ENCODE measurements at places on chromosomes 12 and 14. TPM values are rescaled to one million over a fixed set of nuclear protein-coding genes. Genes with fewer than 3 reads are reported as not detected.

KCNJ8 gene
- not detected for total RNA-seq

AKAP6 gene
- 1.2 TPM for total RNA-seq

GRCh38 chr14:66652525-66653106, 144.7 kb downstream of the GPHN start:
- peaks cover 14% of the 10 kb centered on the region for H3K36me3 ChIP-seq
- peaks cover 16% of the 10 kb centered on the region for H3K4me1 ChIP-seq
- H3K4me3 ChIP-seq, result no peak overlapping the region
- H3K27ac ChIP-seq, result no peak overlapping the region

GRCh38 chr12:3187846-3188770, 110.9 kb downstream of the TSPAN9 start:
- no peaks in the 10 kb centered on the region for H3K36me3 ChIP-seq
- no peak overlapping the region for H3K4me3 ChIP-seq
- peaks cover 9% of the 10 kb centered on the region for H3K4me1 ChIP-seq
- DNase-seq, result no peak
- no peak overlapping the region for H3K27ac ChIP-seq

DNA sequence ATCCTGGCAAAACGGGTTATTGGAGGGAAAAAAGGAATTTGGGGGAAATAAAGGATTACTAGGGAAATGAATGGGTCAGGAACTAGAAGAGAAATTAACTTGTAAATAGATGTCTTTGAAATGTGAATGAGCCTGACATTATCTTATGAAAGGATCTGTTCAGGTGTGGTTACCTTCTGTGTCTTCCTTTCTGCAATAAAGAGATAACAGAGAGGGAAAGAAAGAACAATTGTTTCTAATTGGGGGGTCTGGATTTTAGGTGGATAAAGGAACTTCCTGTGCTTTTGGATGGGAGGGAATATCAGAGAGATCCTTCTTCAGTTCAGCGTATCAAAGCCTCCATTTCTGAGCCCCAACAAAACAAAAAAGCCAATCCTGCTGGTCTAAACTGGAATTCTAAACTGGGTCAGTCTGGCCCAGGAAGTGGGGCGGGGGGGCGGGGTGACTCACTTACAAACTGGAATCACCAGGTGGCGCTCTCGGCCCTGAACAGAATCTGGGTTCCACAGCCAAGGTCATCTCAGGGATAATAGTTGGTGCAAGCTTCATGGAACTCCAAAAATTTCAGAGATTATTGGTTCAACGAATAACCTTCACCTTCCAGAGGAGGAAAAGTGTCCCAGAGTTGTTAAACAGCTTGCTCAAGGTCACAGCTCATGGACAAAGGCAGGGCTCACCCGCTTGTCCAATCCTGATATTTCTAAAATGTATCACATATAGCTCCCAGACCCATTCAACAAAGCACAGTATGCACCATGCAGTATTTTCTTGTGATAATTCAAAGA, 15.2 kb upstream of the PEBP1 start:
- no peak overlapping the region for H3K4me3 ChIP-seq
- H3K27me3 ChIP-seq, result no peaks in the 10 kb centered on the region
- peak; percentile 79 for DNase-seq

FOXG1 gene
- not detected for total RNA-seq

DNA sequence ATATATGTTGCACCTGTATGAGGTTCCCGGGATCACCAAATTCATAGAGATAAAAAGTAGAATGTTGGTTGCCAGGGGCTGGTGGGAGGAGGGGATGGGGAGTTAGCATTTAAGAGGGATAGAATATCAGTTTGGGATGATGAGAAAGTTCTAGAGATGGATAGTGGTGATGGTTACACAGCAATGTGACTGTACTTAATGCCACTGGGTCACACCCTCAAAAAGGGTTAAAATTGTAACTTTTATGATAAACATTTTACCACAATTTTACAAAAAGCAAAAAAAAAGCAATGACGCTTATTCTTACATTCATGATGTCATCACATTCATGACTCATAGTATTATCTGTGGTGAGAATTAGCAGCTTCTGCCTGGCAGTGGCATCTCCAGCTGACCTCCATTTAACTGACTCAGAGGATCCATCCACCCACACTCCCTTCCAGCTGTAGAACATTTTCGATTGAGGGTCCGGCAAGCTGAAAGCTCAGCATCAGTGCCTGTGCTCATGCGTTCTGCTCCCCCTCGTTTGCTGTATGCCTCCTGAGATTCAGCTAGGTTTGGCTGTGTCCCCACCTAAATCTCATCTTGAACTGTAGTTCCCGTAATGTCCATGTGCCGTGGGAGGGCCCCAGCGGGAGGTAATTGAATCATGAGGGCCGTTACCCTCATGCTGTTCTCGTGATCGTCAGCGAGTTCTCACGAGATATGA, 64.8 kb upstream of the TMEM260 start:
- peak; percentile 53 for DNase-seq
- peaks cover 14% of the 10 kb centered on the region for H3K4me1 ChIP-seq
- no peak overlapping the region for H3K4me3 ChIP-seq

- H3K27ac ChIP-seq, result no peak overlapping the region
- DNase-seq, result peak; percentile 9
- peaks cover 21% of the 10 kb centered on the region for H3K27me3 ChIP-seq
- peaks cover 14% of the 10 kb centered on the region for H3K4me1 ChIP-seq
- peak overlapping the region; percentile 57 for H3K4me3 ChIP-seq
Observed at GRCh38 chr12:42469355-42470175, 120.0 kb downstream of the PRICKLE1 start.

DNA sequence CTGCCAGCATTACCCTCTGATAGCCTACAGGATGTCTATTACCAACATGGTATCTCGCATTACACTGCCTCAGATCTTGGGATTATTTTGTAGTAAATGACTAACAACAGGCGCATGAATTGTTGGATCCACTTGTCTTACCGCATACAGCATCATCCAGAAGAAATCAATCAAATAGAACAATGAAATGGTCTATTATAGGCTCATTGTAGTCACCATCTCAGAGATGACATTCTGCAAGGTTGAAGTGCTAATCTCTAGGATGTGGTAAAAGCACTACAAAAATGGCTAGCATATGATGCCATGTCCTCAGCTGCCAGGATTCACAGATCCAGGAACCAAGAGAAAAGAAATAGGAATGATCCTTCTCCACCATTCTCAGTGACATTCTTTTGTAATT, 52.0 kb downstream of the WASHC3 start:
- no peak overlapping the region for H3K4me3 ChIP-seq
- H3K27ac ChIP-seq, result no peak overlapping the region
- no peaks in the 10 kb centered on the region for H3K27me3 ChIP-seq
- no peak for DNase-seq
- no peaks in the 10 kb centered on the region for H3K4me1 ChIP-seq

OTX2 gene
- total RNA-seq, result not detected

GRCh38 chr12:80018119-80018518, 81.2 kb upstream of the OTOGL start:
- H3K27me3 ChIP-seq, result no peaks in the 10 kb centered on the region
- no peaks in the 10 kb centered on the region for H3K4me1 ChIP-seq
- H3K4me3 ChIP-seq, result no peak overlapping the region
- H3K36me3 ChIP-seq, result no peaks in the 10 kb centered on the region
- no peak for DNase-seq

GRCh38 chr12:25957793-25958427, 572 bp upstream of the RASSF8 start:
- H3K36me3 ChIP-seq, result no peaks in the 10 kb centered on the region
- peaks cover 11% of the 10 kb centered on the region for H3K4me1 ChIP-seq
- H3K4me3 ChIP-seq, result peak overlapping the region; percentile 51
- H3K27ac ChIP-seq, result no peak overlapping the region
- peaks cover 49% of the 10 kb centered on the region for H3K27me3 ChIP-seq

DNA sequence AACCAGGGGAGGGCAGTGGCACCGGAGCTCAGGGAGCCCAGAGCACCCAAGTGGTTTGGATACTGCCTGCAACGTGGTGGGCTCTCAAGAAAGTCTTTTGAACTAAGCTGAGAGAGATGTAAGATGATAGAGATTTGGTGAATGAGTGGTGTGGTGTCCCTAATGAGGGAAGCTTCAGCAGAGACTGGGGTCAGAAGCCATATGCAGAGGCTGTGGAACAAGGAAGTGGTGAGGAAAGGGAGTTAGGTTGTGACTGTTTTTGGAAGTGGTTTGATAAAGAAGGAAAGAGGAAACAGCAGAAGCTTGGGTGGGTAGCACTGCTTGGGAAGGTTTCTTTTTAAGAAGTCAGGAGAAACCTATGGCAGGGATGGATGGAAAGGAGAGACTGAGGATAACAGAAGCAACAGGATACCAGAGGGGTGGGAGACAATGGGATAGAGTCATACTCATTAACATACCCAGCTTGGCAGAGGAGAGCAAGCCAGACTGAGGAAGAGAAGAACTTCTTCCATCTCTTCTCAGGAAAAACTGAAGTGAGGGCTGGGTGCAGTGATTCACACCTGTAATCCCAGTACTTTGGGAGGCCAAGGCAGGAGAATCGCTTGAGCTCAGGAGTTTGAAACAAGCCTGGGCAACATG, 24.1 kb downstream of the SLC4A8 start:
- H3K4me1 ChIP-seq, result no peaks in the 10 kb centered on the region
- H3K4me3 ChIP-seq, result no peak overlapping the region
- H3K36me3 ChIP-seq, result no peaks in the 10 kb centered on the region
- no peaks in the 10 kb centered on the region for H3K27me3 ChIP-seq
- no peak for DNase-seq

DNA sequence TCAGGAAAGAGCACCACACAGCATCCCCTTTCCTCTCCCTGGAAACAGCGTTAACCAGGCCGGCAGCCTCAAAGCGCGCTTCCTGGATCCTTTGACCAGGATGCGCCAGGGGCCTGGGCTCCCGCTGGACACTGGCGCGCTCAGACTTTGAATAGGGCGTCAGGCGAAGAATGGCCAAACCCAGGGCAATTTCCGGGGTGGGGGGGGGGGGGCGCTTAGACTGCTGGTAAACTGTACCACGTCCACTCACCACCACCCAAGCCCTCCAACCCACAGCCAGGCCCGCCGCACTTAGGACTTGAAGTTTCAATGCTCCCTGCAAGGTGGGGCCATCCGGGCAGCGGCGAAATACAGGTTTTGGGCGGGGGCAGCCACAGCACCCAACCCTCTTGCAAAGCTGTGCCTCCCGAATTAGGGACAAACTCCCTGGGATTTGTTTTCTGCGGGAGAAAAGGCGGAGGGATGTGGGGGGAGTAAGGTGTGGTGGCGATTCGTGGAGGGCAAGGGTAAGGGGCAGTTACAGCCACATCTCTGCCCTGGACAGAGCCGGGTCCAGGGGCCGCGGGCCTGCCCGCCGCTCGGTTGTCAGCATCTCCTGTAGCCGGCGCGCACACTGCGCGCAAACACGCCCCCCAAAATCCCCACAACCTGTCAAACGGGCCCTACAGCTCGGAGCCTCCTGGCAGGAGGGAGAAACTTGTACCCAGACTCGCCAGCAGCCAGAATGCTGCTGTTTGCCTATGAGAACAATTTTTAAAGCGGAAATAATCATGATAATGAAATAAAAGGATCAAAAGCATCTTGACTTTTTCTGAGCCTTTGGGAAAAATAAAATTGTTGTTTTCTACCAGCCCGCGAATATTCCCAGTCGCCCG, 958 bp downstream of the RTN1 start:
- DNase-seq, result no peak
- H3K36me3 ChIP-seq, result no peaks in the 10 kb centered on the region
- no peak overlapping the region for H3K27ac ChIP-seq
- H3K27me3 ChIP-seq, result peaks cover 44% of the 10 kb centered on the region

DNA sequence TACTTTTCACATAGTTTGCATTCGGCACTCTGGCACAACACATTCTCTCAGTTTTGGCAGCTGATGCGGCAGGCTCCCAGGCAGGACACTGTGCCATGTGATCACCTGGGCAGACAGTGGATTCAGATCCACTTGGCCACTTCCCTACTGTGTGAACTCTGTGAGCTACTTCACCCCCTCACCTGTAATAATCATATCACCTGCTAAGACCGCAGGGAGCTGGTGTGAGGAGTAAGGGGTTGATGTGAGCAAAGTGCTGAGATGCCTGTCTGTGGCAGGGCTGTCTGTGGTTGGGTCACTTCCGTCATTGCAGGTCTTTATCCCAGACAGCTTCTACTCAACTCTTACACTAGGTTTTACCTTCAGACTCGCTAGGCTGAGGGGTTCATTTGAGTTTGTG, 50.4 kb upstream of the AMN start:
- H3K4me1 ChIP-seq, result peaks cover 16% of the 10 kb centered on the region
- no peaks in the 10 kb centered on the region for H3K27me3 ChIP-seq
- peak overlapping the region; percentile 43 for H3K27ac ChIP-seq
- H3K4me3 ChIP-seq, result no peak overlapping the region
- H3K36me3 ChIP-seq, result peaks cover 44% of the 10 kb centered on the region

GRCh38 chr12:116528498-116528897, 30.7 kb upstream of the MAP1LC3B2 start:
- peaks cover 2% of the 10 kb centered on the region for H3K27me3 ChIP-seq
- H3K36me3 ChIP-seq, result no peaks in the 10 kb centered on the region
- peaks cover 6% of the 10 kb centered on the region for H3K4me1 ChIP-seq
- DNase-seq, result no peak
- no peak overlapping the region for H3K27ac ChIP-seq

HOXC11 gene
- total RNA-seq, result not detected

DNA sequence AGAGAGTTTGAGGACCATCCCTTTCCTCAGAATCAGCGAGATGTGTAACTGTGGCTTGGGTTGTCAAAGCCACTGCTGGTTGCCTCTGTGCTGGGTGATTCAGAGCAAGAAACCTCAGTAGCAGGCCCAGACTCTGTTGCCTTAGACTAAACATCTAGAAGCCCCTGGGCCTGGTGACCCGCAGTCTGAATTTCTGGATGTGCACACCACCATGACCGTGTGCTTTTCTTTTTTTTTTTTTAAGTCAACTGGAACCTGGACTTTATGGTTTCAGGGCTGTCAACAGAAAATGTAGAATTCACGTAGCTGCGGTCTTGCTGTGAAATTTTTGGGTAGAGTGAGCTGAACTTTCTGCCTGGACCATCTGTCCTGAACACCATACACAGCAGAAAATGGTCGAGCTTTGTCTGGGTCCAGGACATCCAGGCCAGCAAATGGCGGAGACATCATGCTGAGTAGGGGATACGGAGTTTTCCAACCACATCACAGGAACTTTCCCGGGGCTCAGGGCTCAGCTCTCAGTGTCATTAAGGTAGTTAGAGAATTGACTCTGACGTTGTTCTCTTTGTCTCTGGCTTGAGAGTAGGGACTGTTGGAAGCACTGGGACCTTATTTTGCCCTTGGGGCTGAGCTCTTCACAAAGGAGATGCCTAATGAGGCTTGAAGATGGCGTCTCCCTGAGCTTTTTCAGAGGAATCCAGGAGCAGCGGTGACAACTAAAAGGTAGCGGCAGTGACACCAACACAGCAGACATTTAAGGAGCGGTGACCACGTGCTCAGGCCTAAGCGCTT, 23.0 kb upstream of the BATF start:
- DNase-seq, result peak; percentile 63
- H3K4me3 ChIP-seq, result no peak overlapping the region
- no peaks in the 10 kb centered on the region for H3K27me3 ChIP-seq
- H3K4me1 ChIP-seq, result peaks cover 41% of the 10 kb centered on the region
- peak overlapping the region; percentile 75 for H3K27ac ChIP-seq

FSCB gene
- not detected for total RNA-seq
